SJCRH30 (cell line): ENCODE measurements at places on chromosomes 16 and 17.
A peak's percentile ranks its signal among the peaks of the same experiment; 100 is the strongest.

GRCh38 chr17:35568561-35568960 lies 7.9 kb upstream of the SLFN14 start:
- DNase-seq = peak; percentile 35

GRCh38 chr16:1535391-1536291 lies 2.2 kb downstream of the TMEM204 start:
- no peak for DNase-seq

DNA sequence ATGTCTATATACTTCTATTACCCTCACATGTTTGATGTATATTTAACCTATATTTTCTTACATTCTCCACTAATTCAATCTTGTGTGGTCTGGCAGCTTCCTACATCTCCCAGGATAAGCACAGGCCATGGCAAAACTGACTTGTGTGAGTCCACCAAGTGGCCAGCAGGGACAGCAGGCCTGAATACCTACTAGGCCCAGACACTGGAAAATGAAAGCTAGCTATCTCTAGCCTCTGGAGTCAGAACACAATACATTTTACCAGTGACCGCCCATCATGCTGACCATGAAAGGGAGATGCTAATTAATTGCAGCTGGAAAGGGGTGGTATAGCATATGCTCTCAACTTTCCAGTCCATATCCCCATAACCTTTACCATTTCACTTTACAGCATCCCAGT lies 132.3 kb downstream of the PCTP start:
- DNase-seq = no peak

- DNase-seq = peak; percentile 73
Measured at GRCh38 chr16:58198022-58198683, at the start of gene CSNK2A2. CSNK2A2 (minus strand) TSS chr16:58198106; CDS start chr16:58197736, 370 bp downstream.

DNA sequence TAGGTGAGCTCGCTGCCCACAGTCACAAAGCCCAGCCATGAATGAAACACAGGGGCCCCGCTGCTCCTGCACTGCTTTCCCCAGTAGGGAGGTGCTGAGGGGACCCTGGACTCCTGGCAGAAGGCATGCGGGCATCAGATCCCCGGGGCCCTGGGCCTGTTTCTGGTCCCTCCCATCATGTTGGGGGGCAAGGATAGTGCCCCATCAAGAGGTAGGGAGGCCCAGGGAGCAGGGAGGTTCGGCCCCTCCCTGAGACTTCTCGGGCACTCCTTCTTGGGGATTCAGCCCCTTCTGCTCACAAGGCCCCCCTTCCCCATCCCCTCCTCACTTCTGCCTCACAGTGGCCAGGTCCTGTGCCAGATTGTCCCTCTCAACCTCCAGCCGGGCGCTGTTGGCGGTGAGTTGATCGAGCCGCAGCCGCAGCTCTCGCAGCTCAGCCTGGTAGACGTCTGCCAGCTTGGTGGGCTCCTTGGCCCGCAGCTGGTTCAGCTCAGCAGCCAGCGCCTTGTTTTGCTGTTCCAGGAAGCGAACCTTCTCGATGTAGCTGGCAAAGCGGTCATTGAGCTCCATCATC lies 515 bp downstream of the GFAP start:
- DNase-seq = no peak

- DNase-seq = peak; percentile 93
Measured at GRCh38 chr16:1054660-1055556, 17.6 kb upstream of the SSTR5 start.

- DNase-seq = no peak
Measured at GRCh38 chr16:30417529-30418349, 10.3 kb downstream of the ZNF771 start.

GRCh38 chr16:89293276-89294143 lies 76.0 kb downstream of the ZNF778 start:
- DNase-seq = no peak

- DNase-seq = no peak
Measured at GRCh38 chr16:28140788-28141618, 70.8 kb downstream of the XPO6 start.
